ENCODE measurements at places on chromosomes 12 and 14. TPM values are rescaled to one million over a fixed set of nuclear protein-coding genes. Genes with fewer than 3 reads are reported as not detected.

GRCh38 chr12:80232837-80233236 lies 133.5 kb downstream of the OTOGL start:
- no peak for DNase-seq

- peak; percentile 87 for DNase-seq
These were observed 179.2 kb upstream of the DCN start for GRCh38 chr12:91361864-91362263.

- DNase-seq: no peak
These were observed 24.2 kb downstream of the NINJ2 start for GRCh38 chr12:638953-639557.

The PLEK2 gene
- polyA plus RNA-seq: 4.2 TPM

Measured in lung (tissue), 17 donors.